ENCODE measurements at places on chromosomes 4 and X.

- DNase-seq, result no peak
Observed at GRCh38 chr4:105645440-105645839, 63.0 kb downstream of the INTS12 start.

DNA sequence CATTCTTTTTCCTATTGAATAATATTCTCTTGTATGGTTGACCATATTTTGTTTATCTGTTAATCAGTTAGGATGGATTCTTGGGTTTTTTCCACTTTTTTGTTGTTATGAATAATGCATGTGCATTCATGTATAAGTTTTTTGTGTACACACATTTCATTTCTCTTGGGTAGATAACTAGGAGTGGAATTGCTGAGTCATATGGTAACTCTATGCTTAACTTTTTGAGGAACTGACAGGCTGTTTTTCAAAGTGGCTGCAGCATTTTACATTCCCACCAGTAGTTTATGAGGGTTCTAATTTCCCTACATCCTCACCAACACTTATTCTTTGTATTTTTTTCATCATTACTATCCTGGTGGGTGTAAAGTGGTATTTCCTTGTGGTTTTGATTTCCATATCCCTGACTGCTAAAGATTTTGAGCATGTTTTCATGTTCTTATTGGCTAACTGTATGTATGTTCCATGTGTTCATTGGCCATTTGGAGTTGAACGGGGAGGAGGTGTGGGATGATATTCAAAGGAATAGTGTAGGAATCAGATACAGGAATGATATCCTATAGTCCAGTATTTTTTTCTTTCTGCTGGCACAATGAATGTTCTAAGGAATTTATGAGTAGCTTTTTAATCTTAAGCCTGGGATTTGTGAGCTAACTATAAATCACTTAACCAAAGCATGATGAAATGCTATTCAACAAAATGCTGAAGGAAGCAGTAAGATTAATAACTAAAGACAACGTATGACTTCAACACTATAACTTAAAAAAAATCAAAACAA lies 114.3 kb downstream of the AMELX start:
- DNase-seq, result no peak

DNA sequence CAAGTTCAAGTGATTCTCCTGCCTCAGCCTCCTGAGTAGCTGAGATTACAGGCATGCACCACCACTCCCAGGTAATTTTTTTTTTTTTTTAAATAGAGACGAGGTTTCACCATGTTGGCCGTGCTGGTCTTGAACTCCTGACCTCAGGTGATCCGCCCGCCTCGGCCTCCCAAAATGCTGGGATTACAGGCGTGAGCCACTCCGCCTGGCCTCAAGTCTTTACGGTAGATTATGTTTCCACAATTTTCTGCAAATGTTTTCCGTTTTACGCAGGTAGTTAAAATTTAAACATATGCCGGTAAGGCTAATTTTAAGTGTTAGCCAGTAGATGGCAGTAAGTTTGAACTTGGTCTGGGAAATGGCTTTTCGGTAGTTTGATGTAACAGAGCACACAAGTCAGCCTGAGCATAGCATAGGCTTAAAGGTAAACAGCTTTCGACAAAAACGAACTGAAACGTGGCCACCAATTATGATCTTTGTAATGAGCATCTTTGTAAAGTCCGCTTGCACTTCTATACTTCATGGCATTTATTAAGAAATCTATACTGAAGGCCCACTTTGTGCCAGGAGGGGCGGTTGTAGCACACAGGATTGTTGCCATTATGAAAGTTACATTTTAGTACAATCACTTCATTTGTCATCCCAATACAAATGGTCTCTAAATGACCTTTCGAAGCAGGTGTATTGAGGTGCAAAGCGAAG lies 31.1 kb downstream of the CCKAR start:
- peak; percentile 30 for DNase-seq

DNA sequence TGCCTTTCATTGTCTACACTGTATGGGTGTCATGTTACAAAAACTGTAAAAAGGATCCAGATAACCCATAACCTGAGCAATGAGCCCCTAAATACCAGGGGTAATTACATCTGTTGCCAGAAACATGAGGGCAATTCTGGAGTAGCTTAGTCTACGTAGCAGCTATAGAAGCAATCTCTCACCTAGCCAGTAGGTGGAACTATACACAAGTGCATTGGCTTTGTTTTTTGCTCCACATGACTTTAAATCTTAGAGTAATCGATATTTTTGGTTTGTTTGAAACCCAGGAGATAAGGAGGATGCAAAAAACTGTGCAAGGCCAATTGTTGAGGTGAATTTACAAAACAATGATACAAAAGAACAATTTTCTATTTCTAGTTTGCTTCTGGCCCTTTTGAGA lies 57.5 kb downstream of the GPR82 start:
- no peak for DNase-seq

DNA sequence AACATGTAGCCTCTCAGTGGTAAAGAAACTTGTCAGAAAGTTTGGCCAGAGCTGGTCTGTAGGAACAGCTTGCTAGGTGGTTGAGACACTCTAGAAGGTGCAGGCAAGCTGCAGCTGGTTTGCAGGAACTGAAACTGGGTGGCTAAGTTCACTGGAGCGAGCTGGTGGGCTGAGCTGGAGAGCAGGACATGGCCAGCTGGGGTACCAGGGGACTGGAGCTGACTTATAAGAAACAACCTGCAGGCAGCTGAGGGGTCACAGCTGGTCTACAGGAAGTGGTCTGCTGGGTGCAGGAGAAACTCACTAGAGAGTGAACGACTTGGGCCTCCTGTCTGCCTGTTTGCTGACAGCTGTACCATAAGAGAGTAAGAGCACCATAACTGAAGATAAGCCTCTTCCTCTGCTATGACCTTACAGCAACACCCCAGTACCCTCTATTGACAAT lies 157.1 kb upstream of the LNX1 start:
- no peak for DNase-seq

- no peak for DNase-seq
Observed at GRCh38 chr4:3312362-3312761, 19.5 kb downstream of the RGS12 start.

DNA sequence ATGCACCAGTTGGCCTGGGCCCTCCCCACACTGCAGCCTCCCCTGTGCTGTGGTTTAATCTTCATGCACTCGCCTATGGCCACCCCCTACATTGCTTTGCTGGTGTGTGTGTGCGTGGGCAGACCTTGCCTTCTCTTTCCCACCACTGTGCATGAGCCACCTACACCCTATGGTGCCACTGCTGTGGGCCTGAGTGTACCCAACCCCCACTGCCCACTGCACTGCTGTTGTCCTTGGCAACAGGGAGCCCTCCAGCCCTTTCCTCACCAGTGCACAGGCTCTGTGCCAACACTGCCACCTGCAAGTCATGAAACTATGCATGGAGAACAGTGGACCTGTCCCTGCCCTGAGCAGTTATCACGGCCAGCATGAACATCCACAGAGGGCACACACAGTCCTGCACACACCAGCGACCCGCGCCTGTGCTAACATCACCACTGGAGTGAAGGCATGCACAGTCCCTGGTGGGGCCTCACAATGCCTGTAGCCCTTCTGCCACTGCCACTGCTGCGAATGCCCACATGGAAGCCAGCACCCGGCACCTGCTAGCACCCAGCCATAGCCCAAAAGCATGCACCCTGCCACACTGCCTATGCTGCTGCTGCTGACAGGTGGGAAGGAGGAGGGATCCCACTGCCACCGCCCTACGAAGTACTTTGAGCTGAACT lies 237.8 kb upstream of the ARSJ start:
- no peak for DNase-seq
